Kidney (tissue), 22 donors: ENCODE measurements at places on chromosomes 2 and 18. TPM values are rescaled to one million over a fixed set of nuclear protein-coding genes. Genes with fewer than 3 reads are reported as not detected.
A peak's percentile ranks its signal among the peaks of the same experiment; 100 is the strongest.

- H3K27ac ChIP-seq: no peak overlapping the region
- H3K4me3 ChIP-seq: no peak overlapping the region
- DNase-seq: no peak
- no peaks in the 10 kb centered on the region for H3K36me3 ChIP-seq
- H3K27me3 ChIP-seq: no peaks in the 10 kb centered on the region
Measured at GRCh38 chr2:46390901-46391395, 88.4 kb upstream of the TMEM247 start.

DNA sequence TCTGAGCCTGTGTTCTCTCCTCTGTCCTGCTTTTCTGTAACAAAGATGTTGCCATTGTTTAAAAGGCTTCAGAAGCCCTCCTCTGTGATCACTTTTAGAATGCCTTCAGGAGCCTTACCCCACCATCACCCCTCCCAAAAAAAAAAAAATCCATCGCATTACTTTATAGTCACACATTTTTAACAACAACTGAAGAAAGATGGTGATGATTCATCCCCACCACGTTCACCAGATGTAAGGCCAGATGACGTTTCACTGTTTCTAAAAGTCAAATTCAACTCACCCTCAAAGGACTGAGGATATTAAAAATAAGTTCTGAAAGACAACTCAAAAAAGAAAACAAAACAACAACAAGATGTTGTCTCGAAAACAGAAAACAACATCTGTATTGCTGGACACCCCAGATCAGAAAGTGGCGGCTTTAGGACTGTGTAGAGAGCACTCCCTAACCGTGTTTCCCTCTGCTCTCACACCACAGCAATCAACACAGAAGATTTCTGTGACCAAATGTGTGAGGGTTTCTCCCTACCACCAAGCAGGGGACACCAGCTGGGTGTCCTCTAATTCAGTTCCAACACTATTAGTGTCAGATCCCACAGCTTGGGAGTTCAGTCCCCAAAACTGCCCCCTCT is 61.9 kb upstream of the CREB1 start:
- H3K27me3 ChIP-seq: no peaks in the 10 kb centered on the region
- H3K36me3 ChIP-seq: no peaks in the 10 kb centered on the region
- no peak for DNase-seq
- H3K4me1 ChIP-seq: no peaks in the 10 kb centered on the region
- H3K4me3 ChIP-seq: no peak overlapping the region
- H3K27ac ChIP-seq: no peak overlapping the region

- peaks cover 5% of the 10 kb centered on the region for H3K4me1 ChIP-seq
- peak; percentile 95 for DNase-seq
- H3K36me3 ChIP-seq: no peaks in the 10 kb centered on the region
- H3K27me3 ChIP-seq: peaks cover 11% of the 10 kb centered on the region
- H3K4me3 ChIP-seq: peak overlapping the region; percentile 70
- peak overlapping the region; percentile 90 for H3K27ac ChIP-seq
Measured at GRCh38 chr2:111122631-111123421, 2.1 kb downstream of the BCL2L11 start.

CFC1 gene
- not detected for total RNA-seq

PTPRN gene
- total RNA-seq: not detected

AQP12B gene
- total RNA-seq: not detected
